ENCODE measurements at places on chromosomes 7 and 10.

- no peak for DNase-seq
Measured at GRCh38 chr10:129398711-129399141, 68.3 kb upstream of the MGMT start.

GRCh38 chr7:142152076-142152475 is 40.6 kb downstream of the MGAM2 start:
- DNase-seq: no peak

- no peak for DNase-seq
Measured at GRCh38 chr10:85667638-85668233, 698.9 kb downstream of the GRID1 start.

DNA sequence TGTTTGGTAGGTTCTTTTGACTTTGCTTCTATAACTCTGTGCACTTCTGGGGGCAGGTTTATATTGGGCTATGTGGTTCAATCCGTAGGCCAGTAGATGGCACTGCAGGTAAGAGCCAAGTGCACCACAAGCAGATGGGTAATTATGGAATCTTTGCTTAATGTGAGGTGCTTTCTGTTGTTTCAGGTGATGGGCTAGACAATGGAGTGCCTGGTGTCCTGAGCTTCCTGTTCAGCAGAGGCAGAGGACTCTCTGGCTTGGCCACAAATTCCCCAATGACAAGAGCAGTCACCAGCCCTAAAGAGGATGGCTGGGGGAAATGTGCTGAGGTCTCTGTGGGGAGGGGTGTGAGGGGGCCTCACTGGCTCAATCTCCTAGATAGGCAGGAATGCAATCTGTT is 455.0 kb downstream of the CCSER2 start:
- DNase-seq: no peak

DNA sequence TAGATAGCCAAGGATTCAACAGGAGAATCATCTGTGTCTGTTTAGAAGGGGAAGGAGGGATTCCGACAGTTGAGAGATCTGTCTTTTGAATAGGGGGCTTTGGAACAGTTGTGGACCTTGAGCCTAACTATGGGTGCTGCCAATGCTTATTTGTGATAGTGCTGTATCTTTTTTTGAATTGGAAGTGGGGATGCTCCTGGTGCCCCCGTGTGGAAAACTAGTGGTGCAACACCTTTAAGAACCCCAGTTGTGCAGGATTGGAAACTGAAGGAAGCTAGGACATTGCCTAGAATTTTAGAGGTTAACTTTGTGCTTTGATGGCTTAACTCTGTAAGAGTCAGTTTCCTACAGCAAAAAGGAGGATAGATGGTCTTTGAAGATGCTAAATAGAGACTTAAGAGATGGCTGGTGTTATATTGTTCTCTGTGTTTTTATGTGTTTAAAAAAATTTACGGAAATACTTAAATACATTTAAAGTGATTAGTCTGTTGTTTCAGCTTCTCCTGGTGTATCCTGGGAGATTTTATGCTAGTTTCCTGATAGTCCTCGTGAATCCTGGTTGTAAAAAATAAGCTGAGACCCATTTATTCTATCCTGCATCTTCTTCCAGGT is 69.3 kb downstream of the AP3M1 start:
- DNase-seq: peak; percentile 81

GRCh38 chr10:118569241-118569881 is 26.1 kb downstream of the PRLHR start:
- DNase-seq: peak; percentile 55

DNA sequence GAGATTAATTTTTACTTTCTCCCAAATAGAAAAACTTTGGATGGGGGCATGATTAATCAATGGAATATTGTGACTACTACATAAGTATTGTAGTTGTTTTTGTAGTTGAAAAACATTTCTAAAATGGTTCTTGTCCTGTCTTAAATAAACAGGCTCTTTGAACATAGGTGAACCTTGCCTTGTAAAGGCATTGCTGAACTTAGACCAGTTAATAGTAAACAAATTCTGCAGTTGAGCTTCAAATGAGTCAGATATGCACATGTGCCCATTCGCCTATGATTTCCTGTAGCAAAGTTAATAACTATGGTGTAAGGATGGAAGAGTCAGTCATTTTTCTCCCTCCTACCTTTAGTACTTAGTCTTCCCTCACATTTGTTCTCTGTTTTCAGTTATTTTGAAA is 22.6 kb downstream of the CUTC start:
- no peak for DNase-seq

- DNase-seq: no peak
Measured at GRCh38 chr10:16519908-16520861, 1.5 kb downstream of the C1QL3 start.
